ENCODE measurements at places on chromosomes 4 and X.

DNA sequence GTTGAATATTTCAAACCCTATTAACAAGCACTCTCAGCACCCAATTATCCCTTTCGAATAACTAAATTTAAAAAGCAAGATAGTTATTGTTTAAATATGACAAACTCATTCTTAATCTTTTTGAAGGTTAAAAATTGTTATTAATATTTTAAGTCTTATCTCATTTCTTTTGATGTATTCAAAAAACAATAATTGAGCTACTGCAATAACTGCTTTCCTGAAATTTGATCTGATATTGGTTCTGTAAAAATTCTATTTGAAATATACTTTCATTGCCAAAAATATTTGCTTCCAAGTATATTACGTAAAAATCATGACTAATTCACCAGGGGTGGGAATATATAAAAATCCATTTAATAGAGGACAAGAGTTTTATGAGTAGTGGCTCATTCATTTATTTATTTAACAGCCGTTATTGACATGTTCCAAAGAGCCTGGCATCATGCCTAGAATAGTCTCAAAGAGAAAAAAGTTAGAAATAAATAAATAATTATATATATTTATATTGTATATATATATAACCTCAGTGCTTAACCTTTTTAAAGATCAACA is 34.4 kb downstream of the GLRA3 start:
- no peak for DNase-seq

DNA sequence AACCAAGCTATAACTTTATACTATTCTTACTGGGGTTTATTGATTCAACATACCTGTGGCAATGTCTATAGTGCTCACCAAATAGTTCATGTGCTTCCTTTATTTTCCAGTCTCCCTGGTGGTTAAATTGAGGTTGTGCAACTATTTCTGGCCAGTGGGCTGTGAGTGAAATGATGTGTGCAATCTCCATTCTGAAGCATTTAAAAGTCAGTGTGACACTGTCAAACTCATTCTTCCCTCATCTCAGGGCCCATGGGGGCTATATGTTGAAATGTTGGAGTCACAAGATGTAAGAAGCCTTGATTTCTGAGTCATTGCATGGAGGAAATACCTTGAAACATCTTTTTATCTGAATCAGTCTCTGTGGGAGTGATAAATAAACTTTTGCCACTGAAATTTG is 414.3 kb upstream of the RPS6KA3 start:
- DNase-seq = no peak

DNA sequence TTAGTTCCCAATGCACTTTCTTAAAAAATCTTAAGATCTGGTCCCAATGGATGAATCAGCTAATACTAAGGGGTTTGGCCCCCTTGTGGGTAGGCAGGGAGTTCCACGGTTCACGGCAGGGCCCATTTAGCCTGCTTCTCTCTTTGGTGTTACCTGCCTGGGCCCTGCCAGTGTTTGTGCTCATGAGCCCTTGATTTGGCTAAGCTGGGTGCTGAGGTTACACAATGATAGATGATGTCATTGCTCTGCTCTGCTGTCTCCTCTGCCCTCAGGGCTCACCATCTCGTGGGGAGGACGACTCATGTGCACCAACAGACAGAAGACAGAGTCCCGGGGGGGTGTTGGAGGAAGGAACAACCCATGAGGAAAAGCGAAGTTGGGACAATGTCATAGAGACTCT is 24.4 kb downstream of the RTL5 start:
- DNase-seq = no peak

DNA sequence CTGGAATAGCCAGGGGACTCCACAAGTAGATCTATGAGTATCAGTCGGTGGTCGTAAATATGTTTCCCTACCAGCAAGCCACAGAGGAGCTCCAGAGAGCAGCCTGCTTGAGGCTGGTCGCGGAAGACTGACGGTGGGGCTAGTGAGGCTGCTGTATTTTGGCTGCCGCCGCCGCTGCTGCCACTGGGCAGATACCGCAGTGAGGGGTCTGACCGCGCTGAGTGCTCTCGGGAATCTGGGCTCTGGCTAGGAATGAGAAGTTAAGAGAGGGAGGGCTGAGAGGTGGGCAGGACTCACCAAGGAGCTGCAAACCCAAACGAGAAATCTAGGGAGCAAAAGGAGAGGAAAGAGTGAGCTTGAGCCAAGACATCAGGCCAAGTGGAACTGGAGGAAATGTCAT is at the start of gene EXOC1L:
TSS of gene EXOC1L (plus strand) at position 157 of the 400 bp plus-strand sequence. CDS start at position 394, 237 bp downstream.
- peak; percentile 59 for DNase-seq

GRCh38 chr4:3683077-3683743 is 83.0 kb upstream of the ADRA2C start:
- no peak for DNase-seq

- no peak for DNase-seq
These were observed 157.8 kb downstream of the DHX15 start for GRCh38 chr4:24426557-24426956.

DNA sequence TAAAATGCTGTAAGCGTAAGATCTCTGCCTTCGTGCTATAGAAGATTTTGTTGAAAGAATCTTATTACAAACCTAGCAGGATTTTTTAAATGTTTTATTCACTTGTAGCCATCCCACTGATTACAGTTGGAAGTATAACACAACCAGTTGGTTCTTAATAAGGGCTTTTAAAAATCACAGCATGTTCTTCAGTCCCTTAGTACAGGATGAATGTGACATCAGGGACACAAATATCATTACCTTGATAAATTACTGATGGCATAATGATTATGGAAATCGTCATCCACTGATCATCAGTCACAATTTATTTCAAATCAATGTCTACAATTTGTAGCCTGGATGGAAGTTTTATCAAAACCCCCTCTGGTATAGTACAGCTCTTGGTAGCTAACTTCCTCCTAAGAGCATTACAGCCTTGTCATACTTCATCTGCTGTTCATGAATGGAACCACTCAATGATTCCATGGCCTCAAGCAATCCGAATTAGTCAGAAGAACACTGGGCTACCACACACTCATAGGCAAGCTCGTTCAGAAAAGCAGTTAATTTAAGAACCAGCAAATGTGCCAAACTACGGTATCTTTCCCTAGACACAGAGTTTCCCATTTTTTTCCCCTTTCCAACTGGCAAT is 389.2 kb upstream of the TENM3 start:
- no peak for DNase-seq

GRCh38 chr4:111945014-111945413 is 200.2 kb upstream of the FAM241A start:
- DNase-seq = no peak

GRCh38 chr4:2340272-2341061 is 78.0 kb downstream of the ZFYVE28 start:
- DNase-seq = no peak

DNA sequence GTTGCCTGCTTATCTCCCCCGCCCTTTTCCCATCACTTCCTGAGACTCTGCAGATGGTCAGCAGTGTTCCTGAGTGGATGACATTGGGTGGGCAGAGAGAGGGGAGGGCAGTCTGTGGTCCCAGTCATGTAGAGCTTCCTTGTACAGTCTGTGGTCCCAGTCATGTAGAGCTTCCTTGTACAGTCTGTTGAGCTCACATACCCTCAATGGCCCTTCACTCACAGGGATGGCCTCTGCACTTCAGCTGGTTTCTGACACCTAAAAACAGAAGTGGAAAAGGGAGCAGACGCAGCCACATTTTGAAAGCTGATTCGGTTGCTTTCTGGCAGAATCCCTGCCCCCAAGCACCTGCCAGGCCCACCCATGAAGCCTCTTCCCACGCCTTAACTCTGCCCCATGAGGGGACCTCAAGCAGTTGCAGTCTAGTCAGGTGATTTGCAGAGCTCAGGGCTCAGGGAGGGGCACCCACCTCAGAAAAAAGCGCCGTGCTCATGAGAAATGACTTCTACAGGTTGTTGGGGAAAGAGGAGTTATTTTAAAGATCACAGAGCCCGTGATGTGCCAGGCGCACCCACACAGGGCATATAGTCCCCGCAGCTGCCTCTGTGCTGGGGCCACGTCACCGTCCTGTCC is 3.6 kb upstream of the TMEM271 start:
- DNase-seq = no peak

GRCh38 chr4:5889002-5889696 is 3.7 kb downstream of the CRMP1 start:
- DNase-seq = no peak

DNA sequence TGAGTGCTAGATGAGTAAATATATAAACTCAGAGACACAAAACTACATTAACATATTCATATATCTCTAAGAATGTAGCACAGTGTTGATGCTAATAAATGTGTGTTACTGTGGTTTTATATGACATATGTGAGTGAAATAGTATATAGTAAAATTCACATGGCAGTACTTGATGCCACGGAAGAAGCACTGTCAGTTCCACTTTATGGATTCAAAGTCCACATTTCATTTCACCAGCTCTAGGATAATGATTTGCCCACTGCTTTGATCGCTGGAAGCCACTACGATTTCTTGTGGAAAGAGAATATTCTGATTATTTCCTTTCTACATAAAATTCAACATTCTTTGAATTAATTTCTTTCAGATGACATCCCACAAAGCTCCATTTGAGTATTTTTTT is 181.2 kb downstream of the GBA3 start:
- DNase-seq = no peak

- DNase-seq = no peak
These were observed 222.1 kb upstream of the RPL34 start for GRCh38 chr4:108398316-108398715.

DNA sequence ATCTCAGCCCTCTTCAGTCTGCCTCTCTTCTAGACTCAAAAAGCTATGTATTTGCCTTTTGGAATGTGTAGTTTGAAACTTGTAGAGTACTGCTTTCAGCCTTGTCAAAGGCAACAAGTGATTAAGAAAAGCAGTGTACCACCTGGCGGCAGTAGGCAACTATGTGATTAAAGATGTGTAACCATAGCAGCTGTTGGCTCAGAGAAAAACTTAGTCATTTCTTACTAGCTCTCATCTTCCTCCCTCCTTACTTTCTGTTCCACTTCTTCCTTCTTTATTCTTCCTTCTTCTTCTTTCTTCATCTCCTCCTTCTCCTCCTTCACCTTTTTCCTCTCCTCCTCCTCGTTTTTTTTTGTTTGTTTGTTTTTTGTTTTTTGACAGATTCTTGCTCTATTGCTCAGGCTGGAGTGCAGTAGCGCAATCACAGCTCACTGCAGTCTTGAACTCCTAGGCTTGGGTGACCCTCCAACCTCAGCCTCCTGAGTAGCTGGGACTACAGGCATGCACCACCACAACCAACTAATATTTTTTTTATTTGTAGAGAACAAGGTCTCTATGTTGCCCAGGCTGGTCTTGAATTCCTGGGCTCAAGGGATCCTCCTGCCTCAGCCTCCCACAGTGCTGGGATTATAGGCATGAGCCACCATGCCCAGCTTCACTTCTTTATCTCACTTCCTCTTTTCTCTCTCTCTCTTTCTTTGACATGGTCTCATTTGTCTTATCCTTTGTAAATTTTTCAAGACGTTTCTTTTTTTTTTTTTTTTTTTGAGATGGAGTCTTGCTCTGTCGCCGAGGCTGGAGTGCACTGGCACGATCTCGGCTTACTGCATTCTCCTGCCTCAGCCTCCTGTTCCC is 32.6 kb downstream of the ABHD18 start:
- peak; percentile 8 for DNase-seq

GRCh38 chrX:10507181-10507580 is 113.2 kb downstream of the MID1 start:
- DNase-seq = no peak

DNA sequence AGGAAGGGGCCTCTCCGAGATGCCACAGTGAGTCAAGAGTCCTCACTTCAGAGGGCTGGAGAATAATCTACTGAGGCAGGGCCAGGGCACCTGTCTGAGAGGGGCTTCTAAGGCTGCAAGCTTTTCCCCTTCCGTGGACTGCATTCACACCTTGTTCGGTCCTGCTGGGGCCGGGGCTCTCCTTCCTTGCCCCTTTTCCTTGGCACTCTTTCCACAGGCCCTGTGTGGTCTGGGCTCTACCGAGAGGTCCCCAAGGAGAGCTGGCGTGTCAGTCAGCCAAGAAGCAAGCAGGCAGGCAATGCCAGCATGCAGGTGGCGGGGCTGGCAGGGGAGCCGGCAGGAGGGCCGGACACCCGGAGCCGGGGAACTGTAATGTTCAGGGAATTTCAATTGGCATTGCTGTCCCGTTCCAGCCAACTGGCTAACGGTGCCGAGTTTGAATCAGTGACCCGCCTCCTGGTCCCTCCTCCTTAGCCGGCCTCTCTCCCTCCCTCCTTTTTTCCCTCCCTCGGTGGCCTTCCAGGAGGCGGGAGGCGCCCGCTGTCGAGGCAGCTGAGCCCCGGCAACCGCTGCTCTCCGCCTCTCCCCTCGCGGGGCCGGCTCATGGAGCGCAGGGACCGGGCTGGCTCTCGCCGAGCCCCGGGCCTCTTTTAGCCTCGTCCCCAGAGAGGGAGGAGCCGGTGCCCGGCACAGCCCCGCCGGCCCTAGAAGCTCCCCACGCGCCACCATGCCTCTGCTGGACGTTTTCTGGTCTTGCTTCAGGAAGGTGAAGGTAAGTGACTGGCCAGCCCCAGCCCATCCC is at the start of gene STARD8:
TSS of gene STARD8 (plus strand) at position 511 of the 802 bp plus-strand sequence. CDS start at position 728, 217 bp downstream.
- peak; percentile 78 for DNase-seq

GRCh38 chrX:17527135-17527701 is 152.2 kb downstream of the NHS start:
- peak; percentile 35 for DNase-seq

DNA sequence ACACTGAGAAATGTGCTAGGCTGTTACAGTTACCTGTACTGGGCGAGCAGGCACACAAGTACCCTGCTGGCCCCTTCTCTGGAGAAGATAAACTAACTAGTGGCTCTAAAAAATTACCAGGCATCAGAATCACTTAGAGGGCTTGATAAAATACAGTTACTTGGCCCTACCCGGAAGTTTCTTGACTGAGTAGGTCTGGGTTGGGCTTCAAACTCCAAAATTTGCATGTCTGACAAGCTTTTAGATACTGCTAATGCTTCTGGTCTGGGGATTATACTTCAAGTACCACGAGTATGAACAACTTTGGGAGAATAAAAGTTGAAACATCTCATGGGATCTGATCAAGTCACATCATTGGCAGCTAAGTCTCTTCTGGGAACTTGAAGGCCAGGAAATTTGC is 30.8 kb downstream of the CEP135 start:
- DNase-seq = no peak

- peak; percentile 60 for DNase-seq
These were observed 739 bp downstream of the LARP1B start for GRCh38 chr4:128061566-128062536.

DNA sequence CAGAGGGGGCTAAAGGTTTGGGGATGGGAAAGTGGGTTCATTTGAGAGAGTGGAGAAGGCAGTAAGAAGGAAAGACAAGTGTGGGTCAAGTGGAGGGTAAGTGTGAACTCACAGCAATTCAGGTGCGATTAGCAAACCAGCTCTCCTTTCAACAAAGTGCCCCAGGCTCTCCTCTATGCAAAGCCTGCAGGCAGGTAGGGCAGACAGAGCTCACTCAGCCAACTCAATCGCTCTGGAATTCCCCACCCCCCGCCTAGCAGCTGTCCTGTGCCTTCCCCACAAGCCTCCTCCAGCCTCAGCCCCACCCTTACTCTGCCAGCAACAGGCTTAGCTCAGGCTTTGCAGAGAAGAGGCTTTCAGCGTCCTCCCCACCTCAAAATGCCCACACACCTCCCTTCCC is 14.8 kb upstream of the MAMLD1 start:
- DNase-seq = no peak

DNA sequence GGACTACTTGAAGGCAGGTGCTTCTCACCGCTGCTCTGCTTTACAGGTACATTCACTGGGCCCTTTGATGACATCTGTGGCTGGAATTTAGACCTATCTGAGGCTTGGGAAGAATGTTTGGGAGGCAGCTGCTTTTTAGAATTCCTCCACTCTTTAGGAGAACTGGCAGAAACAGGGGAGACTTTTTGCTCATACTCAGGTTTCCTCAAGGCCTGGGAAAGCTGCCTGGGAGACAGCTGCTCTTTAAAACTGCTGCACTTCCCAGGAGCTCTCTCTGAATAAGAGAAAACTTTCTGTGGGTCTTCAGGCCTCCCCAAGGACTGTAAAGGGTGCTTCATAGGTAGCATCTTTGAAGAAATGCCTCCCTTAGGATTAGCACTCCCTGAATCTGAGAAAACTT is 14.3 kb downstream of the CT47C1 start:
- DNase-seq = no peak

Data from lung (tissue), 17 donors.